NCI-H1694 treated with DMSO at 0.1 percent for 48 hours (cell line): ENCODE measurements at places on chromosomes 6 and 20.

DNA sequence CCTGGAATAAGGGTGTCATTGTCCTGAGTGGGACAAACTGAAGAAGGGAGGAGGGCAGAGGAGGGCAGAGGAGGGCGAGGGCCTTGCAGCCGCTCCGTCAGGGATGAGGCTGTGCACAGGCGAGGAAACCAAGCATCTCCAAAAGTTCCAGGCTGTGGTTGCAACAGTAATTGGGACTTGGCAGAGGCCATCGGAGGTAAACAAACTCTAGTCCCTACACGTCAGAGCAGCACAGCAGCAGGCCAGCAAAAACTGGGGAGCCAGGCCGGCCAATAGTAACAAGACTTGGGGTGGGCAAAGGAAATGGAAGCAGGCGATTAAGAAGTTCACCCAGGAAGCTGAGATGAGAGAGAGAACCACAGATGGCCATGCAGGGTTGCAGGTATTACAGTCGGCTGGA, 142.8 kb downstream of the SMOC2 start:
- no peak for DNase-seq

- DNase-seq = no peak
These were observed 44.1 kb downstream of the NKX2-4 start for GRCh38 chr20:21353236-21353635.

- no peak for DNase-seq
These were observed 15.1 kb upstream of the SNRPB start for GRCh38 chr20:2485661-2486060.

DNA sequence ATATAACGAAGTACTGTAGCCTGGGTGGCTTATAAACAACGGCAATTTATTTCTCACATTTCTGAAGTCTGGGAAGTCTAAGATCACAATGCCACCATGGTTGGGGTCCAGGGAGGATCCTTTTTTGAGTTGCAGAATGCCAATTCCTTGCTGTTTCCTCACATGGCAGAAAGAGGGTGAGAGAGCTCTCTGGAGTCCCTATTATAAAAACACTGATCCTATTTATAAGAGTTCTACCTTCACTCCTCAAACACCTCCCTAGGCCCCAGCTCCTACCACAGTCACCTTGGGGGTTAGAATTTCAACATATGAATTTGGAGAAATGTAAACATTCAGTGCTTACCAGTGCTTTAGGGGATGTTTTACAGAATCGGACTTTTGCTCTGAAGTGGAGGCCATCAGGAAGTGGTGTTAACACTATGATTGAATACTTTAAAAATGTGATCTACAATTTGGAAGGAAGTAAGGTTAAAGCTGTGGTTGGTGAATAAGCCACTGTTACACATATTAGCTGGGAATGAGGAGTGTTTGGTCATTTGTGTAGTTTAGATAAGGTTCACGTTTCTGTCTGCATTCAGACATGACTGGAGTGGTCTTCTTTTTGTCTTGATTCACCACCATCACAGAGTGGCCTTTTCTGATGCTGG, 79.9 kb upstream of the SPTLC3 start:
- DNase-seq = no peak

- no peak for DNase-seq
These were observed 116.5 kb downstream of the TCP11 start for GRCh38 chr6:35024551-35025054.

DNA sequence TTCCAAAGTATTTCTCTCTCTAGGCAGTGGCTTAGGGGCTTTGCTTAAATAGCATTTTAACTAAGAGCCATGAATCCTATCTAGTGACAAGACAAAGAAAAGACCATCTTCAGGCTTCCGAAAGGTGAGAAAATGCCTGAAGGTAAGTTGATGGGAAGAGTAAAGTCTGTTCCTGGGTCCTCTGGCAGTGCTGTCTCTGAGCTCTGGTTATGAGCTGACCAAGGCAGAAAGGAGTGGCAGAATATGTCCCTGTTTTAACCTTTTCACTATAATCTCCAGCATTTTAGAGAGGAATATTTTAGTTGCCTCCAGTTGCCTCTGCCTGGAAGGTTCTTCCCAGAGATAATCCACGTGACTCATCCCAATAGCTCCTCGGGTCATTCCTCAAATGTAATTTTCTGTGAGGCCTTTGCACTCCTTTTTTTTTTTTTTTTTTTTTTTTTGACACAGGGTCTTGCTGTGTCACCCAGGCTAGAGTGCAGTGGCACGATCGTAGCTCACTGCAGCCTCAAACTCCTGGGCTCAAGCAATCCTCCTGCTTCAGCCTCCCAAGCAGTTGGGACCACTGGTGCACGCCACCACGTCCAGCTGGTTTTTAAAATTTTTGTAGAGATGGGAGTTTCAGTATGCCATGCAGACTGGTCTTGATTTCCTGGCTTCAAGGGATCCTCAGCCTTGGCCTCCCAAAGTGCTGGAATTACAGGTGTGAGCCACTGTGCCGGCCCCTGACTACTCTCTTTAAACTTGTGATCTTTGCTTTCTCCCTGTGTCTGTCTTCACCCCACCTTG, 3.7 kb upstream of the ARMH2 start:
- DNase-seq = no peak

- no peak for DNase-seq
These were observed 64.2 kb upstream of the XRN2 start for GRCh38 chr20:21238818-21239536.

DNA sequence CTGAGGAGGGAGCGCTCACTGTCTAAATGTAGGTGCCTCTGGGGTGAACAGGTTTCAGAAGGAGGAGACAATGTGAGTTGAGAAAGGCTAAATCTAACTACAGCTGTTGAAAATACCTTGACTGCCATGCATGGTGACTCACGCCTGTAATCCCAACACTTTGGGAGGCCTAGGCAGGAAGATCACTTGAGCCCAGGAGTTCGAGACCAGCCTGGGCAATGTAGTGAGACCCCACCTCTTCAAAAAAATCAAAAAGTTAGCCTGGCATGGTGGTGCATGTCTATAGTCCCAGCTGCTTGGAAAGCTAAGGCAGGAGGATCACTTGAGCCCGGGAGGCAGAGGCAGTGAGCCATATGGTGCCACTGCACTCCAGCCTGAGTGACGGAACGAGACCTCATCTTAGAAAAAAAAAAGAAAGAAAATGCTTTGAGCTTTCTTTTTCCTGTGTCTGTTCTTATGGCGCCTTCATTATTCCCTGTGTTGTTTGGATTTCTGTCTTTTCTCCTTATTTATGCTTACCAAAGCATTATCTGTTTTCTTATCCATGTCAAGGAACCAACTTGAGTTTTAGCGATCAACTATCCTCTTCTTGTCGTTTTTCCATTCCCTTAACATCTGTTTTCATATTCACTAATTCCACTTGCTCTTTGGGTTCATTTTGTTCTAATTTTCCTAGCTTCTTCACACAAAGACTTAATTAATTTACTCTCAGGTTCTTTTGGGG, 8.5 kb downstream of the SLC2A10 start:
- no peak for DNase-seq
